T-helper 9 cell (primary cell): ENCODE measurements at places on chromosomes 3 and 15.

- DNase-seq = no peak
Observed at GRCh38 chr3:106794442-106794841, 582.8 kb upstream of the CCDC54 start.

GRCh38 chr3:117444175-117444574, 734.6 kb downstream of the TUSC7 start:
- DNase-seq = no peak

GRCh38 chr3:56725175-56725574, 42.1 kb upstream of the TASOR start:
- DNase-seq = peak; percentile 23

GRCh38 chr15:77817434-77817833, 184.7 kb upstream of the LINGO1 start:
- no peak for DNase-seq

GRCh38 chr3:13102386-13103345, 29.4 kb upstream of the IQSEC1 start:
- no peak for DNase-seq

- DNase-seq = no peak
Observed at GRCh38 chr3:53123510-53123909, 6.7 kb downstream of the RFT1 start.

DNA sequence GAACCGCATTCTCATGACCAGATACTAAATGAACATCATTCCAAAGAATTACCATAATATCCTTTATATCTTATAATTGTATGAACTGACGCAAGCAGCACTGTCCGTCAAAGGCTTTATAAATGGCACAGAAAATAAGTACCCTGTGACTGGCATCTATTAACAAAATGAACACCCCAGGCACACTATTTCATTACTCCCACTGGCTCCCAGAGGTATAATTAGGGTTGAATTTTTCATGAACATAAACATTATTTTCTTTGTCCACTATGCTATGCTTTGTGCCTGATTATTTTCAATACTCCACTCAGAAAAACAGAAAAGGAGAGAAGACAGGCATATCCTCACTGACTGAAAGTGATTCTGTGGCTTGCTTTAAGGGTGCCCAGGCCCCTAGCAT, 71.1 kb downstream of the LYZL4 start:
- DNase-seq = no peak

DNA sequence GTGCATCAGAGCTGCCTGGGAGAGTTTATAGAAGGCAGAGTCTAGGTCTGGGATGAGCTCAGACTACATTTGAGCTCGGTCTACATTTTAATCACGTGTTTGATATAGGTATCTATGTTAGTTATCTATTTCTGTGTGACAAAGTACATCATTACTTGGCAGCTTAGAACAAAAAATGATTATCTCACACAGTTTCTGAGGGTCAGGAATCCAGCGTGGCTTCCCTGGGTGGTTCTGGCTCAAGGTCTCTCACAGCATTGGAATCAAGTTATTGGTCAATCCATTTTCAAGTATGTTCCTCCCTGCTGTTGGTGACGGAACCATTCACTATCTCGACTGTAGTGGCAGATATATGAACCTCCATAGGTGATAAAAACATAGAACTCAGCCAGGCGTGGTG, 71.7 kb downstream of the ABHD5 start:
- DNase-seq = no peak

GRCh38 chr15:63986751-63987341, 59.4 kb downstream of the DAPK2 start:
- DNase-seq = no peak

DNA sequence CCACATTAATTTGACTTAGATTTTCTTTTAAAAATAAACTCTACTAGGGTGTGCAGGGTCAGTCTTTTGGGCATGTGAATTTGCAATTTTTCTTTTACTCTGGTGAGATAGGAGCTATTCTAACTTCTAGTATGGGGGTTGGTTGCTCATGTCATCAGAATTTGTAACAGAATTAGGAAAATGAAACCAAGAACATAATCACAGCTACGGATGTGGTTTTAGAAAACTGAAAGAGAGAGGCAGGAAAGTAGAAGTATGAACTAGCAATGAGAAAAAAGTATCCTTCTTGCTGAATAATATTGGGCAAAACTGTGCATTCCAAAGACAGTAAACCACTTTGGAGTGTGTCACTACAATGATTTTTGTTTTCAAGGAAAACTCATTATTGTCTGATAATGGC, 43.3 kb downstream of the ADPGK start:
- no peak for DNase-seq

- no peak for DNase-seq
Observed at GRCh38 chr15:68503213-68503612, 71.2 kb upstream of the ITGA11 start.

DNA sequence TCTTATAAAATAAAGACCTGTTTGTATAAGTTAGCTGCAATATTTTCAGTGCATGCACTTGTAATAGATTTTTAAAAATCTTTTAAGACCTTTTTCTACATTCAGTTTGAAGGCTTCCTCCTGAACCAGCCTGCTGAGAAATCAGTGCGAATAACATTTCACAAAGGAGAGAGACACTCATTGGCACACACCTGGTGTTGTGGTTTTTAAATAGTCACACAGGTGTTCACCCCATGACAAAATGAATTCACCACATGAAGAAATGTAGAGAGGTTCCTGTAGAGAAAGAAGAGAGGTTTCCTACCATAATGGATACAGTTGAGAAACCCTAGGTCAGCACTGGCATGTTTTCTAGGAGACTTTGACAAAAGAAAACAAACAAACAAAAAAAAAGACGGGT, 237.3 kb downstream of the CNTN6 start:
- no peak for DNase-seq

DNA sequence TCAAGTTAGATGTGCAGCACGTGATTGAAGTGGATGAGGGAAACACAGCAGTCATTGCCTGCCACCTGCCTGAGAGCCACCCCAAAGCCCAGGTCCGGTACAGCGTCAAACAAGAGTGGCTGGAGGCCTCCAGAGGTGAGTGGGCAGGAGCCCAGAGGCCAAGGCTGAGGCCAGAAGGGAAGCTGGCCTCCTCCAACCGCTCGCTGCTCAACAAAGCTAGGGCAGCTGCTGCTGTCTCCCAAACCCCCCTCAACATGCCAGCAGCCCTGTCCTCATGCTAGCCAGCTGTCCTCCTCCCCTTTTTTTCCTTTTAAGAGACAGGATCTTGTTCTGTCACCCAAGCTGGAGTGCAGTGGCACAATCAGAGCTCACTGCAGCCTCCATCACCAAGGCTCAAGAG, 57.0 kb downstream of the BOC start:
- no peak for DNase-seq
